ENCODE measurements at places on chromosomes 4 and X.
A peak's percentile ranks its signal among the peaks of the same experiment; 100 is the strongest.

DNA sequence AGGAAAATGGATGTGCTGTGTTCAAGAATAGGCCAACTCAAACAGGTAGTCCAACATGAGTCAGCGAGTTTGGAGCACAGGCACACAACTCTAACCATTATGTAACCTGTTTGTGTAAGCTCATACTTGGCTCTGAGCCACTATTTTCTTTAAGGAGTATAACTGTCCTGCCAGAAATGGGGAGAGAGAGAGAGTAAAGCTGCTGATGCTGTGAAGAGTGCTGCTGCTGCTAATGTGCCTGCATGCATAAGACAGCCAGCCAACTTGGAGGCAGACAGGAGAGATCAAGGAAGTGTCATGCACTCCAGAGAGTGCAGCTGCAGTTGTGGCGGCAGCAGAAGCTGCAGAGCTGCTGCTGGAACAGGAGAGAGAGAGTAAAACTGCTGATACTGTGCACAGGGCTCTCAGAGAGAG is 11.7 kb upstream of the STATH start:
- no peak for DNase-seq

DNA sequence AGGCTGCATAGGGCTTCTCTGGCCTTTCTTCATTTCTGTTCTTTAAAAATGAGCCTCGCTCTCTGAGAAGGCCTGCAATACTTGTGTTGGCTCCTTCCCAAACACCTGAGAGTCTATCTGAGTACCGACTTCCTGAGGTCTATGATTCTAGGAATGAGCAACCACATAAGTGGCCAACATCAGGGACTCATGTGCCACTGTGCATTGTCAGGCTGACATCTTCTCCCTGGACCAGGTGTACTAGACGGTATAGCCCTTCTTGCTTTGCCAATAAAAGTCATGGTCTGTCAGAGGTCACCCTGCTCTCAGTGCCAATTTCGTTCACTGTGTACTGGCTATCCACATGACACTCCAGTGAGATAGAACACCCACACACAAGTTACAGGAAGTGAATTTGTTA is 67.4 kb upstream of the EPHA5 start:
- DNase-seq, result no peak

- peak; percentile 9 for DNase-seq
These were observed 4.9 kb downstream of the PLAC8 start for GRCh38 chr4:83109480-83110222.

DNA sequence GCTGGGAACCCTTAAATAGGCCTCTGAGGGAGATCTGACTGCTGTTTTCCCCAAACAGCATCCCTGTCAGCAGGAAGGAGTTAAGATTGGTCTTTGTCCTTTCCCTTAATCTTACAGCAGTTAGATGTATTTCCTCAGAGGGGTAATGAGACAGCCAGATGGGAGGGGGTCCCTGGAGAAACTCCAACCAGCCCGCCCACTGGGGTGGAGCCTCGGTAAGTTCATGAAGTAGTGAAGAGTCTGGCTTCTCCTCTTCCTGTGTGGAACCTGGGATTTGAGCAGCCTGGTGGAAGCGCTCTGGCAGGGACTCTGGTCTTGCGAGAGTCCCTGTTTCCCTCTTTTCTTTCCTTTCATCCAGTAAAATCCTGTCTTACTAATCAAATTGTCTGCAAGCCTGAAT is 330.0 kb downstream of the TLL1 start:
- DNase-seq, result no peak

DNA sequence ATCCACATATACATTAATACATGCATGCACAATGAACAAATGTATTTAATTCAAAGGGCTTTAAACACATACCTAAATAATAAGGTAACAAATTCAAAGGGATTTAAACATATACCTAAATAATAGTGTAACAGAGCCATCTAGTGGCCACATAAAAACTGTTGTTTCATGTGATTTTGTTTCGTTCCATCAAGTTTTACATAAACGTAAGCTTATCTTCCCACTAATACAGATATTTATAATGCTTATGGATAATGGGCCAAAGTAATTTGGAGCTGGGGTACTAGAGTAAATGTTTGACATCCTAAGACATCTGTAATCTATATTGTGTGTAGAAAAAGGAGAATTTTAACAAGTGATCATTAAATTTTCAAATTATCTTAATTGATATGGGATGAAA is 82.3 kb downstream of the PRSS12 start:
- peak; percentile 43 for DNase-seq

DNA sequence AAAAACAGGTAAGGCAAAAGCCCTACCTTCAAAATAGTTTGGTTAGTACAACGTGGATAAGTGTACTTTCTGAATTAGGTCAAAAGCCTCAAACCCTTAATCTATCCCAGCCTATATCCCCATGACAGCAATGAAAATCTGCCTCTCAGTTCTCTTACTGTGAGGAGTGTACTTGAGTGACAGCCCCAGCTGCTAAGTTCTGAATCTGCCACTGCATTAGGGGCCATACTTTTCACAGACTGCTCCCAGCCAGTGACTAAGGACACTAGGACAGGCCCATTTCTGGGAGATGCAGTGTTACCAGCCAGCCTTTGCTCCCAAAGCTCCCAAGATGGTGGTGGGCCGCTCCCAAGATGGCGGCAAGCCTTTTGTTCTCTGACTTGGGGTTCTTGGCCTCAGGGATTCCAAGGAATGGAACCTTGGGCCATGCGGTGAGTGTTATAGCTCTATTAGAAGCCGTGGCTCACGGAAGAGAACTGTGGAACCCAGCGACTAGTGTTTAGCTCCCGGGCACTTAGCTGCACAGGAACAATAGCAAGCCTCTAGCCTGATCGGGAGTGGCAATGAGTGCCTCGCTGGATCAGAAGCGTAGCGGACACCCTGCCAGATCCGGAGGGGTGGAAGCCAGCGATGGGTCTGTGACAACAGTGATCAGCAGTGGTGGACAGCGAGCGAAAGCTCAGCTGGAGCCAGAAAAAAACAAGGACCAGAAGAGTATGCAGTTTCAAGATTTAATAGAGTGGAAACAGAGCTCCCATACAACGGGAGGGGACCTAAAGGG is 175.6 kb upstream of the NRK start:
- no peak for DNase-seq
